ENCODE measurements at places on chromosomes 13 and 19. TPM values are rescaled to one million over a fixed set of nuclear protein-coding genes. Genes with fewer than 3 reads are reported as not detected.

FCAR gene
- 0.41 TPM for total RNA-seq

GRCh38 chr13:95579303-95579702, 26.8 kb downstream of the CLDN10 start:
- no peak for DNase-seq

- no peak for DNase-seq
Observed at GRCh38 chr13:30235216-30235615, 72.1 kb downstream of the KATNAL1 start.

DNA sequence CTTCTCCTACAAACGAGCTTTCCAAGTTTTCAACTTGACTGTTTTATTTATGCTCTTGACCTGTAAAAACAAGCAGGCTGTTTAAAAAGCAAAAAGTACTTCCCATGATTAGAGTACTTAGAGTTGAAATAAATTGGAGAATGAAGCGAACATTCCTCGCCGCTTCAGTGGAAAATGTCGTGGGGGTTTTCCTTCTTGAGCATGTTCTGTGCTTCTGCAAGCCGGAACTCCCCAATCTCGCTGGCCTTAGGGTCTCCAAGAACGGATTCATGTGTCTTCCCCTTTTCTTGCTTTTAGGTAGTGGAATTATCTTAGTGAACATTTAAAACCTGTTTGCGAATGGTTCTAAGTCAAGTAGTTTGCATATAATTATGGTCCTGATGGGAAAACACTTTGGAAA, 103.6 kb upstream of the ZNF536 start:
- DNase-seq, result no peak

KIR3DL1 gene
- total RNA-seq, result not detected

GRCh38 chr19:5645409-5645808, 22.5 kb downstream of the SAFB start:
- DNase-seq, result no peak

- DNase-seq, result peak; percentile 15
Observed at GRCh38 chr13:21849323-21849722, 178.4 kb downstream of the FGF9 start.

ZNF723 gene
- total RNA-seq, result not detected

GAS6 gene
- 20.4 TPM for total RNA-seq

MTMR6 gene
- 42.4 TPM for total RNA-seq

GRCh38 chr13:30829145-30829832, 76.8 kb upstream of the MEDAG start:
- no peak for DNase-seq

DNA sequence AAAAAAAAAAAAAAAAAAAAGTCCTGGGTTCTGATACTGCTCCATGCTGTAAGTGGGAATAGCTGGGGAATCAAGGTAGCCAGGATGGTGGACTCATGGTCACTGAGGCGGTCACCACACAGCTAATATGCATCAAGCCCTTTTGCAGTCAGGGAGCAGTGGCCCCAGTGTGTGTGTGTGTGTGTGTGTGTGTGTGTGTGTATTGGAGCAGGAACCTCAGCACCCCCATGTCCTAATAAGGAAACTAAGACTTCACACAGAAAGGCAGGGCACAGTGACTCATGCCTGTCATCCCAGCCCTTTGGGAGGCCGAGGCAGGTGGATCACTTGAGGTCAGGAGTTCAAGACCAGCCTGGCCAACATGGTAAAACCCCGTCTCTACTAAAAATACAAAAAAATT, 12.0 kb downstream of the B3GNT3 start:
- no peak for DNase-seq

DNA sequence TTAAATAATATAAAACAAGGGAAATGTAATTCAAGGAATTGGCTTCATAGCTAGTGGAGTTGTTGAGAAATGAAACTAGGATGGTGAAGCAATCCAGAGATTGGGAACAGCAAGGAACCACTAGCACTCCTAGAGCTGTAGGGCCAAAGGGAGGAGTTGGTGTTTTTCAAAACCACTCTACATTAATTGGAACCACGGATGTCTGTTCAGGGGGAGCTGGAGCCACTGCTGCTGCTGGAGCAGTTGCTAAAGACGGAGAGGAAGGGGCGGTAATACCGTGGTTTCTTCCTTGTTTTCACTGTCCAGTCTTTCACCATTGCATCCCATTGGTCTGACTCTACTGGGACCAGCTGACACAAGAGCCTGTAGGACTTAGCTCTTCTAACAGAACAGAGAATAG, 8.5 kb downstream of the DNAJC15 start:
- DNase-seq, result no peak

Data from frontal cortex (tissue), 4 donors.